Neural crest cell (in vitro differentiated cells): ENCODE measurements at places on chromosomes 6 and 20.

DNA sequence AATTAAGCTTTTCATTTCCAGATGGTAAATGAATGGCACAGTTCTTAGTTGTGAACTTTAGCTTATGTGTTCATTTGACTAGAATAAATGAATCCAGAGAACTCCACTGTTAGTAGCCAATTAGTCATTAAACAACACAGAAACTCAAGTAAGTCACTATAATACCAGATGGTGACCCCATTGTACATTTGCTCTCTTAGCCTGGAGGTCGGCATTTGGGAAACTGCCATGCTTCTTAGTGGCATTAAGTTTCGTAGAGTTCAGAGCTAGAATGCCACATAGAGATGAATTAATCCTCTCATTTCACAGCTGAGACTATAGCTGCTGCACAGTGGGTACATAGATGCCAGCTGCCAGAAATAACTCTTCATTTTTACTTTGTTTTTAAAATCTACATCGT is 10.8 kb upstream of the DTNBP1 start:
- DNase-seq, result no peak

- DNase-seq, result no peak
Measured at GRCh38 chr20:37240337-37241067, 21.1 kb downstream of the GHRH start.

GRCh38 chr20:36628076-36628475 is 17.9 kb downstream of the SLA2 start:
- DNase-seq, result no peak

DNA sequence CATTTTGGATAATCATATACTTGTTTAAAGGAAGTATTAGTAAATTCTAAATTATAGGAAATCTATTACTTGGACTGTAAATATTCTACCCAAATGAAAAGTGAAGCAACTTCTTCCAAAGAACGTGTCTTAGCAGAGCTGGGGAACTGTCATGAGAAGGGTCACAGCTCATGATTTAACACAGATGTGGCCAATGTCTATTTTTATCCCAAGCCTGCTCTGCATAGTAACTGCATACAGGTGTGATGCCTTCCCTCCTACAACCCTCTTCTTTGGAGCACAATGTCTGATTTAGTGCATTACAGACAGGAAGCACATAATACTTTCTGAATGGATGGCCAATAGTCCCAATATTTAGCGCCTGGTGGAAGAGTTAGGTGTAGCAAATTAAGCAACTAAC is 138.7 kb upstream of the THEMIS start:
- no peak for DNase-seq

DNA sequence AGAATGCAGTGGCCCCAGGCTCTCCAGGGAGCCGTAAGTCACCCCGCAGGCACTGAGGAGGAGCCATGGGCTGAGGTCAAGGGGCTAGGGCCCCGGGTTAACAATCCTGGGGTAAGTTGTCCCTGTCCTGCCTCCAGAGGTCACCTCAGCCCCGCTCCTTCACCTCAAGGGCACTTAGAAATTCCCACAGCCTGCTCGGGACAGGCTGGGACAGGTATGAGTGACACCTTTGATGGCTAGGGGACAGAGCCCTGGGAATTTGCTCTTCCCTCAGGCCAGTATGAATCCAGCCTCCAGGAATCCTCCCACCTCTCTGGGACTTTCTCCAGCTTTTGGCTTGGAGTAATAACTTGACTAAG is 3.5 kb upstream of the GRM4 start:
- DNase-seq, result no peak

DNA sequence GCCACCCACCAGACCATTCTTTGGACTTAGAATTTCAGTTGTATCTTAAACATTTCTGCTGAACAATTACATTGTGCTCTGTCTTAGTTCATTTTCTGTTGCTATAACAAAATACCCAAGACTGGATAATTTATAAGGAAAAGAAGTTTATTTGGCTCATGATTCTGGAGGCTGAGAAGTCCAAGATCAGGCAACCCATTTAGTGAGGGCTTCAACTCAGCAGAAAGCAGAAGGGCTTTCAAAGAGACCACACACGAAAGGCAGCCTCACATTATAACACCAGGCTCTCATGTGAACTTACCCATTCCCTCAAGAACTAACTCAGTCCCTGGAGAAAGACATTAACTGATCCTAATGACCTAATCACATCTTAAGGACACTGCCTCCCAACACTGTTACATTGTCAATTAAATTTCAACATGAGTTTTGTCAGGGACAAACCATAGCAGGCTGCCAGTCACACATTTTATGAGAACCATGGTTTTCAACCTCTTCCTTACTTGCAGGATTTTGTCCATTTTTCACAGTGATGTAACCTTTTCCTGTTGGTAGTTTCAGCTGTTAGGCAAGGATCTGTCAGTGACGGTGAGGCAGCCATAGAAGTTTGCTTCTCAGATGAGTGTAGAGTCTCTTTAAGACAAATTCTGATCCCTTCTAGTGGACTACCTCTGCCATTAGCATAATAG is 399.6 kb upstream of the SOX4 start:
- no peak for DNase-seq

GRCh38 chr6:151327101-151327500 is 64.3 kb downstream of the ZBTB2 start:
- no peak for DNase-seq

DNA sequence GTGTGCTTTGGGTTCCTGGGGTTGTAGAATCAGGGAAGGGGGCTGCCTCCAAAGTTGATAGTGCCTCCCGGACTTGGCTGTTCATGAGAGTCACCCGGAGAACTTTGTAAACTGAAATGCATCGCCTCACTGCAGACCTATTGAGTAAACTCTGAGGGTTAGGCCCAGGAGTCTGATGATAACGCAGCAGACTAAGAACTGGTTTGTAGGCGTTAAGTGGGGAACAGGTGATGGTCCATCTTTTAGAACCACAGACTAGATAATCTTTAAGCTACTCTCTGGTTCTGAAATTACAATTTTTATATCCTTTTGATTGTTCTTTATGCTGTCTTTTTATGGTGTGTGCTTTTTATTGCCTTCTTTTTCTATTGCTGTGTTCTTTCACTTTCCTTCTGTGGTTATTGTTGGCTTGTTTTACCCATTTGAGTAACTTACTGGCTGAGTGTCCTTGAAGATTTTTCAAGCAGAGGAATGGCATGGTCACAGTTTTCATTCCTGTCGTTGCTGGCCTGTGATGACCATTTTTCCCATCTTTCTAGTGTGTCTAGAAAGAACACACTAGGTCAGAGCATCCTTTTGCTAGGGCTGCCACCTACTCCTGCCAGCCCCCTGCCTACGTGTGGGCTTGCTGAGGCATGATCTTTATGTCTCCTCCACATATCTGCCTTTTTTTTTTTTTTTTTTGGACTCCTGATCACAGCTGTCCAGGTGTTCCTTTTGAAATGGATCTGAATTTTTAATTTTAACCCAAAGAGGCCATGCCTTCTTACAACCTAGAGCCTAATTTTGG is 30.9 kb downstream of the LRRC1 start:
- DNase-seq, result no peak

DNA sequence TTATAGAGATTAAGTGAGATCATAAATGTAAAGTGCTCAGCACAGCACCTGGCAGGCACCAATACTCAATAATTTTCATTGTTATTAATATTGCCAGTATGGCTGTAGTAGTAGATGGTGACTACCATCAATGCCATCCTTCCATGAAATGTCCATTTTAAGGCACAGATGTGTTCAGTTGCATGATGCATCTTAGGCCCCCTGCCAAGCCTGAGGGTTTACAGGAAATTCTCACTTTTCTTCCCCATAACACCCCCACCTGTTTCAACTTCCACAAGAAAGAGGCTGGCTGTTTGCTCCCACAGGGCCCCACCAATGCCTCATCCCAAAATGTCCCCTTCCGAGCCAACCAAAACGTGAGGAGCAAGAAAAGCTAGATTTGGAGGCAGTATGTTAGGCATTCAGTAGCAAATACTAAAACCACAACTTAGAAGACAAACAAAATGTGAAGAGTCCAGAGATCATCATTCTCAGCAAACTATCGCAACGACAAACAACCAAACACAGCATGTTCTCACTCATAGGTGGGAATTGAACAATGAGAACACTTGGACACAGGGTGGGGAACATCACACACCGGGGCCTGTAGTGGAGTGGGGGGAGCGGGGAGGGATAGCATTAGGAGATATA is 110.6 kb upstream of the NHSL1 start:
- DNase-seq, result no peak
